Right lobe of liver (tissue), 6 donors: ENCODE measurements at places on chromosomes 2 and 18. TPM values are rescaled to one million over a fixed set of nuclear protein-coding genes. Genes with fewer than 3 reads are reported as not detected.

GRCh38 chr18:74982946-74983635 lies 225.8 kb downstream of the PTGR3 start:
- H3K27me3 ChIP-seq = no peaks in the 10 kb centered on the region
- no peak for DNase-seq
- no peak overlapping the region for H3K27ac ChIP-seq
- H3K36me3 ChIP-seq = no peaks in the 10 kb centered on the region
- H3K4me3 ChIP-seq = no peak overlapping the region

GRCh38 chr2:113178069-113178746 lies 4.4 kb downstream of the PSD4 start:
- DNase-seq = no peak
- no peaks in the 10 kb centered on the region for H3K36me3 ChIP-seq
- H3K4me1 ChIP-seq = no peaks in the 10 kb centered on the region
- H3K27me3 ChIP-seq = no peaks in the 10 kb centered on the region
- no peak overlapping the region for H3K4me3 ChIP-seq

- H3K4me1 ChIP-seq = no peaks in the 10 kb centered on the region
- no peak overlapping the region for H3K4me3 ChIP-seq
- DNase-seq = no peak
- H3K27me3 ChIP-seq = no peaks in the 10 kb centered on the region
Measured at GRCh38 chr2:33437815-33438214, 38.6 kb upstream of the RASGRP3 start.

DNA sequence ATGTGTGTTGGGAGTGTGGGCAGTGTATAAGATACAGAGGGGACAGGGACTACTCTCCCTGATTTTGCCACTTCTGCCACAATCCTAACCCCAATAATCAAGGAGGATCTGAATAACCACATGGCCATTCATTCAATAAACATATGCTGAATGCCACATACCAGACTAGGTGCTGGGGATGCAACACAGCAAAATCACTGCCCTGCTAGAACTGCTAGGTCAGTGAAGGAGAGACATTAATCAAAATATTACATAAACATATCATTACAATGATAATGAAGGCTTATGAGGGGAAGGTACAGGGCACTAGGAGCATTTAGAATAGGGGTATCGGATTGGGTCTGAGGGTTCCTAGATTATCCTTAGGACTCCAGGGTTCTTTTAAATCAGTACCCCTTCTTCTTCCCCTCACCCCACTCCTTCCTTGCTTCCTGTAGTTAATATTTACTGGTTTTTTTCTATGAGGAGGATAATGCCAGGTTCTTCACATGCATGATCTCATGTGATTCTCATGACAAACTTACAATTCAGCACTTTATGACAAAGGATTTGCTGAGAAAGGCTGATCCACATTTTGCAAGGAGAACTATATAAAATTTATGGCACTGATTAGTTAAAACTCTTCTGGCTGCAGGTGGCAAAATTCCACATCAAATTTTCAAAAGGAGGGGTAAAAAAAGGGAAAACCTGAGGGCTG lies 56.4 kb upstream of the PCBP1 start:
- H3K36me3 ChIP-seq = no peaks in the 10 kb centered on the region
- H3K4me3 ChIP-seq = no peak overlapping the region
- H3K4me1 ChIP-seq = peaks cover 15% of the 10 kb centered on the region
- no peaks in the 10 kb centered on the region for H3K27me3 ChIP-seq

DNA sequence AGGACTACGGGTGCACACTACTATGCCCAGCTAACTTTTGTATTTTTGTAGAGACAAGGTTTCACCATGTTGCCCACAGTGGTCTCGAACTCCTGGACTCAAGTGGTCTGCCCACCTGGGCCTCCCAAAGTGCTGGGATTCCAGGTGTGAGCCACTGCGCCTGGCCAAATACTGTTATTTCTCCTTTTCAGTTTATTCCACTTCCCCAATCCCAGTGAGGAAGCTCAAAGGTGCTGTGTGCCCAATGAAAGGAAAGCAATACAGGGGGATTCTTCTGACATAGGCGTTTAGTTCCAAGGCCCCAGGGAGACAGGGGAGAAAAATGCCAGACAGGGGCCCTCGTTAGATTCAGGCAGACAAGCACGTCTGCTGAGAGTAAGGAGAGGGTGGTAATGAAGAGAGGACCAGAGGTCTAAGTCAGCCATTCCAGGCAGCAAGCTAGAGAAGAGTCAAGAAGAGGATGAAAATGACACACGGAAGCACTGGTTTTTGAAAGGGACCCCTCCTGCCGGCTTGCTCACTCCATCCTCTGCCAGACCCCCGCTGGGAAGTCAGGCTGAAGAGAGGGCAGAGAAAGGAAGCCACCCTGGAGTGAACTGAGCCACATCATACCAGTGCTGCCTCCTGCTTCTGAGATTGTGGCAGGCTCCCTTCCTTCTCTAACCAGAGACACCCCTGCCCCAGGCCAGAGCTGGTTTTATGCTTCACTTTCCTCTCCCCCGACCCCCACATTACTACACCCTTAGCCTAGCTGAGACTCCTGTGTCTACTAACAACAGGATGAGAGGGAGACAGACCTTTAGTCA lies 6.7 kb downstream of the INO80C start:
- H3K36me3 ChIP-seq = no peaks in the 10 kb centered on the region
- no peak overlapping the region for H3K4me3 ChIP-seq

GRCh38 chr2:64525317-64525613 lies 1.1 kb downstream of the AFTPH start:
- H3K27me3 ChIP-seq = no peaks in the 10 kb centered on the region
- H3K4me3 ChIP-seq = peak overlapping the region; percentile 95
- DNase-seq = no peak
- peaks cover 14% of the 10 kb centered on the region for H3K4me1 ChIP-seq
- no peaks in the 10 kb centered on the region for H3K36me3 ChIP-seq
- peak overlapping the region; percentile 88 for H3K27ac ChIP-seq

DNA sequence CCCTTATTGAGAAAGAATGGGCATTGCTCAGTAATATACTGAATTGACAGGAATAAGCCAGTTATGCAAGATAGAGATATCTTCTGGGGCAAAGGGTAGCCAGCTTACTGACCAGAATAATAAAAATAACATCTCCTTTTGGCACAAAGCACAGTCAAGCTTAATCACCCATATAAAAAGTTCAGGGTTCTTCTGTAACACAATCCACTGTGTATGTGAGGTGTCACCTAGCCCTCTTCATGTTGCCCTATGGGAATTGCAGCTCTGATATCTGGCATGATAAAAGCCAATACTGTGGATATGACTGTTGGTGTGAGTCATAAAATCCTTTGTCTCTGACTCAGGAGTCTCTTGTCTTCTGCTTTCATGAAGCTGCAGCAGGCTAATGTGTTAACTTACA lies 90.8 kb downstream of the DSEL start:
- no peaks in the 10 kb centered on the region for H3K27me3 ChIP-seq
- H3K27ac ChIP-seq = no peak overlapping the region
- no peaks in the 10 kb centered on the region for H3K36me3 ChIP-seq
- no peak for DNase-seq
- no peaks in the 10 kb centered on the region for H3K4me1 ChIP-seq
- H3K4me3 ChIP-seq = no peak overlapping the region

DNA sequence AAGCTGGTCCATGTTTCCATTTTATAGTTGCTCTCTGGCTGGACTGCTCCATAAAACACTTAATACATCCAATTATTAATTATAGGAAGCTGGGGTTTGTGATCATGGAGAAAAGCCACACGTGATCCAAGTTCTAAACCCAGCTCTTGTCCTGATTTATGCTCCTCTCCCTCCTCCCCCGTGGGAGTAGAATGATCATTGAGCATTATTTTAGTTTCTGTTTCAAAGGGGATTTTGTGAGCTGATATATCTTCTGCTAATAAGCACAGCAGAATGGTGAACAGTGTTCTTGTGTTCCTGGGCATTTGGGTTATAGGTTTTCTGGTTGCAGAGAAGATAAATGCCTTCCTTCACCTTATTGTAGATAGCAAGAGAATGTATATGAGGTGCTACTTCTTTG lies 135.7 kb upstream of the TMEM200C start:
- H3K4me3 ChIP-seq = no peak overlapping the region
- H3K4me1 ChIP-seq = no peaks in the 10 kb centered on the region
- no peaks in the 10 kb centered on the region for H3K27me3 ChIP-seq
- H3K36me3 ChIP-seq = no peaks in the 10 kb centered on the region
- no peak overlapping the region for H3K27ac ChIP-seq
- no peak for DNase-seq

DNA sequence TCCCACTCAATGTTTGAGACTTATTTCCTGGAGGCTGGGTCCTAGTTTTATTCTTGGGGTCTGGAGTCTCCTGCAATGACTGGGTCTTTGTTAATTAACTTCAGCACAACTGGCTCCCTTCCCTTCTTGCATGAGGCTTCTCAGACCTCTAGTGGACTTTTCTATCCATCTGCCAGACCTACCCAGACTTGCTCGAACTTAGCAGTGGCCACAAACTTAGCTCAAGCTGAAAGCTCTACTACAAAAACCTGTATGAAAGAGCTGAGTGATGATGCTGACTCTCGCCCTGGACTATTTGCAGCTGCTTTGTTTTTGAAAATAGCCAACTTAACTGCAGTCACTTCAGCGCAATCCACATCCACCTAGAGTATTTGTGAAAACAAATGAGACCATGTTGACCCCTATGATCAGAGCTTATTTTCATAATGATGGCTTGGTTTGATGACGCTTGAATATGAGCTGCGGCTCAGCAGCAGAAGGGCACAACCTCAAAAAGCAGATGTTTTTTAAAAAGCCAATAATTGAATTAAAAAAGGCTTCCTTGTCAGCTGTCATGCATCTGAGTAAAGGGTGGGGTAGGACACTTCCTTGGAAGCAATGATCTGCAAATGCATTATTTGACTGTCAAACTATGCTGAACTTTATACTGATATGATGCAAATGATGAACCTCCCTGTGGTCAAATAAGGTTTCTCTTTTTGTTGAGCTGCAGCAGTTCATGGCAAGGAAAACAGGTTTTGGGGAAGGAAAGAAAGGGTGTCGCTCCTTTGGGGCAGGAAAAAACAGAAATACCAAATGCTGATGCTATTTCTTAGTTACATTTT lies 10.6 kb upstream of the ANXA4 start:
- H3K4me3 ChIP-seq = no peak overlapping the region
- H3K27me3 ChIP-seq = no peaks in the 10 kb centered on the region
- H3K36me3 ChIP-seq = no peaks in the 10 kb centered on the region
- H3K27ac ChIP-seq = no peak overlapping the region

The TUBA4B gene
- not detected for total RNA-seq

The GREB1 gene
- 3.4 TPM for total RNA-seq

The MALT1 gene
- total RNA-seq = 9.5 TPM

The GALNT14 gene
- total RNA-seq = 0.37 TPM

The GRP gene
- not detected for total RNA-seq

The POTEC gene
- not detected for total RNA-seq

The EFR3B gene
- total RNA-seq = 0.33 TPM
